ENCODE measurements at places on chromosomes 11 and 22.

GRCh38 chr11:102186551-102187191, 76.4 kb downstream of the YAP1 start:
- peak; percentile 78 for DNase-seq

DNA sequence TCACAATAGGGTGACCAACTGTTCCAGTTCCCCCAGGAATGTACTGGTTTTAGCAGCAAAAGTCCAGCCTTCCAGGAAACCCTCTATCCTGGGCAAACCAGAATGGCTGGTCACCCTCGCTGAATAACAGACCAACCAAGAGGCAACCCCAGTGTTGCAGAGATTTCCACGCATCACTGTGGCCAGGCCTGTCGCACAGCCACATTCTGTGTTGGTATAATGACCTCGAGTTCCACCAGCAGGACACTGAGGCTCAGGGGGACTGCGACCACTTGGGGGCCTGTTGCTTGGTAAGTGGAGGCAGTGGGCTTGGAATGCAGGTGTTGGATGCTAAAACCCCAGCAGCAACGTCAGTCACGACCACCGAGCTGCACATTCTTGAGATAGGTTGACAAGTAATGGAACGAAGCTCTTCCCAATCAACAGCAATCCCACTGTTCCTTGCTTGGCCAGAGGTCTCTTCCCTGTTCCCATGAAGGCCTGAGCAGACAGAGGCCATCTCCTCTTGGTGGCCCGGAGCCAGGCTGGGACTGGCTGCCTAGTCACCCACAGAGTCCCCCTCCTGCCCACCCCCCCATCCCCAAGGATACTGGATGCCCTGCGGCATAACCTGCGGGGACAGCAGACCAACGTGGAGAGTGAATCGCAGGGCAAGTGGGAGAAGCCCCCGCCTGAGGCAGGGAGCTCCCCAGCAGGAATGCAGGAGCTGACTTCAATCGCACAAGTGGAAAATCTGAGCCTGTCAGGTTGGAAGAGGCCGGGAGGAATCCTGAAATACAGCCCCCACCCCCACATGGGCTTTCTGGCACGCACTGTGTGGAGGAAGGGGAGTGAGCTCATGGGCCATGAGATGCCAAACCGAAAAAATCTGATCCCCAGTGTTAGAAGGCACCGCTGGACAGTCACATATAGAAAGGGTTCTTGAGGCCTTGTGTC, 43.4 kb upstream of the MN1 start:
- peak; percentile 67 for DNase-seq

DNA sequence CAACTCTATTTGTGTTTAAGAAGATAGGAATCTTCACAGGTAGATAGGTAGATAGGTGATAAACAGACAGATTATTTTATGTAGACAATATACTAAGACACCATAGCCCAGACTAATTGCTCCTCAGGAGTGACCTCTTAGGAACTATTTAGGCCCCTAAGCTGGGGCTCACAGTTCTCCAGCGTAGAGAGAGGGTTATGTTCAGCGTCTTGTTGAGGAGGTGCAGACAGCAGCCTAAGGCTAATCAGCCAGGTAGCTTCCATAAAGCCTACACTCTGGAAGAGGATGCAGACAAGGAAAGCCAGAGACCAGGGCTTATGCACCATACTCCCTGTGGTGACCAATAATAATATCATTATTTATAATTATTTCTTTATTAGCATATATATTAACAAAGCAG, 705.2 kb downstream of the LRRC4C start:
- DNase-seq, result no peak

- DNase-seq, result peak; percentile 18
These were observed 15.3 kb downstream of the IL18BP start for GRCh38 chr11:72013765-72014711.

GRCh38 chr11:34072832-34073231, 21.3 kb downstream of the CAPRIN1 start:
- no peak for DNase-seq
